IPS-NIHi11 (cell line): ENCODE measurements at places on chromosomes 3 and 15.

DNA sequence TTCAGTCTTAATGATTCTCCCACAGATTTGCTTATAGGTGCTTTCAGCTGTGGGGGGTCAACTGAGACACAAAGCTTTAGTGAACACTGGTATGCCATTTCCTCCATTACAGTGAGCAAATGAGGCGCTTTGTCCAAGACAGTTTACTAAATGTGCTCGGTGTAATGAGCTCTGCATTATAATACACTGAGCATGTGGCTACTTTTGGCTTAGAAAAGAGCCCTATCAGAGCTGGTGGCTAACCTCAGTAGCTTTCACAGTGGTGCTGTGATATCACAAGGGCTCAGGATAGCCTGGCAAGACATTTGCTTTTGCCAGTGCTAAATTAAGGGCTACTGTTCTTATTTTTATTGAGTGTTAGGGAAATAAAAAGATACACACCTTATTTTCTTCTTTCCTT is 749.7 kb upstream of the ARPP21 start:
- DNase-seq = no peak

- DNase-seq = no peak
Measured at GRCh38 chr3:169663951-169664820, 674 bp upstream of the MECOM start.

DNA sequence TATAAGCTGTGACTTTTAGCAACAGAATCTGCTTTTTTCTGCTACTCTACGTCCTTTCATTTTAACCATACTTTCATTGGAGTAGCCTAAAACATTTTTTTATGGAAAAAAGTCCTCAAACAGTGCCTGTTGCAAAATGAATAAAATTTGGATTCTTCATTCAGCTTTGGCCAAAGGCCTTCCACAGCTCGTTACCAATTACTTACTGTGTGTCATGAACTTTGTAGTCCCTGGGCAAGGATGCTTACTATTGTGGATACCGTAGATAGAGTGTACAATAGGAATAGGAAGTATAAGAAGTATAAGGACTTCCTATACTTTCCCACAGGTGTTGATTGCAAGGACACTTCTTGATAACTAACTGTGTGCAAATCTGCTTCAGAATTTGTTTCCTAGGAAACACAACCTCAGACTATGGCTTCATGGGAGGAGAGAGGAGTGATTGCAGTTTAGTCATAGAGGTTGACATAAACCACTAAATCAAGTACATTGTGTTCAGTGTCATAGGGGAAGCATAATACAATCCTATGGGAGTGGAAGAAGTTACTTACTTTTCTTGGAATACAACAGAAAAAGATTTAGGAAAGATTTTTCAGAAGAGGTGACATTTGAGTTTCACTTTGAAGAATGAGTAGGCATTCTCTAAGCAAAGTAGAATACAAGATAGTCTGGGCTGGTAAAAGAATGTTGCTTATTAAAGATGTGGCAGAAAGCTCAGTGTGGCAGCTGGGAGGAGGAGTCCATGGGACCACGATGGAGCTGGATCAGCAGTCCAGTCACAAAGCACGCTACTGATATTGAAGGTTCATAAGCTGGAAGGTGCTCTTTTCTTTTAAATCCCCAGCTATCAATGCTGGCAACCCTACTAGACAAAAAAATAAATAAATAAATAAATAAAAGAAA is 309.7 kb upstream of the TPRG1 start:
- DNase-seq = no peak

DNA sequence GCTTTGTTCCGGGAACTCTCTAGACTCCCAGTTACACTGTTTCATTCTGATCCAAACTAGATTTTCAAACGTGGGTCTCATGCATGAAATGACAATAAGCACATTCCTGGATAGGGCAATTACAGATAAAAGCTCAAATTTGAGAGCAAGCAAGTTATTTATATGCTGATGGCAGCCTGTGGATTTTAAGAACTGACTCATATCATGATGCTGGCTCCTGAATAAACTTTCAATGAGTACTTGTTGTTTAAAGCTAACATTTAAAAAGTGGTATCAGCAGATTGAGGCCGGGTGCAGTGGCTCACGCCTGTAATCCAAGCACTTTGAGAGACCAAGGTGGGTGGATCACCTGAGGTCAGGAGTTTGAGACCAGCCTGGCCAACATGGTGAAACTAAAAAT is 66.6 kb downstream of the LEO1 start:
- no peak for DNase-seq

DNA sequence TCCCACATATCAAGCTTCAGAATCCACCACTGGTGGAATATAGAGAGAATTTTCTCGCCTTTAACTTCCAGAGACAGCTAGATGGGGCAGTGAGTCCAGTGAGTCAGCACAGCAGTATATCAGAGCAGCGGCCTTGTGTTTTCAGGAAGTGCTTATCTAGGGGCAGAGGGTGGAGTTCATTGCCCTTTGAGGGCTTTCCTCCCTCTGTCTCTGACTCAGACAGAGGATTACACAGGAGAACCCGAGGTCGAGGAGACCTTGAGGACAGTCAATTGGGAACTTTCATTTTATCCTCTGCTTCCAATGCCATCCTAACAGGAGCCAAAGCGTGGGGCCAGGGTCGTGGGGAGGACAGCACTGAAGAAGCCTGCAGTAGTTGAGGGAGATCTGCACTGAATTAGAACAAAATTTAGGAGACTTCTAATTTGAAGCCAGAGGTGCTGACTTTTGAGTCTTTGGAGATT is 109.6 kb upstream of the UMPS start:
- no peak for DNase-seq

GRCh38 chr15:80052597-80053304 is 6.7 kb upstream of the ZFAND6 start:
- DNase-seq = no peak

- no peak for DNase-seq
Measured at GRCh38 chr3:104214937-104215336, 1151.8 kb upstream of the ALCAM start.
